Sciatic nerve (tissue), 2 donors: ENCODE measurements at places on chromosomes 1 and 21.
A peak's percentile ranks its signal among the peaks of the same experiment; 100 is the strongest.

- no peak for DNase-seq
Measured at GRCh38 chr21:31837618-31838390, 35.0 kb upstream of the HUNK start.

DNA sequence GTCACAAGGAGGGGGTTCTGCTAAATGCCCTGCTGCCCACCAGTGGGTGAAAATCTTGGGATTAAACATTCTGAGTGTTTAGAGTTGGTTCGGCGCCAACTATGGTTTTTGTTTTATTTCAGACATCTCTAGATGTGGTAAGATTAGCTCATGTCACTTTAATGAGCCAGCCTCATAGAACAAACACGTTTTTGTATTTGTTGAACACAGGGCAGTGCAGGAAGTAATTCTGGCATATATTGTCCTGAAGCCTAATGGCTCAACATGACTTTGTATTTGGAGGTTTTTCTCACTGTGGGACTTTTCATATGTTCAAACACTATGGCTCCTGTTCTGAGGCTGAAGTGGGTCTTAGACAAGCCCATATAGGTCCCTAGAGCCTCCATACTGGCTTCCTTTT lies 107.8 kb downstream of the NGF start:
- DNase-seq, result no peak

- DNase-seq, result no peak
Measured at GRCh38 chr1:28811766-28812668, at the start of gene OPRD1. OPRD1 (plus strand) TSS chr1:28812170; CDS start chr1:28812384, 214 bp downstream.

DNA sequence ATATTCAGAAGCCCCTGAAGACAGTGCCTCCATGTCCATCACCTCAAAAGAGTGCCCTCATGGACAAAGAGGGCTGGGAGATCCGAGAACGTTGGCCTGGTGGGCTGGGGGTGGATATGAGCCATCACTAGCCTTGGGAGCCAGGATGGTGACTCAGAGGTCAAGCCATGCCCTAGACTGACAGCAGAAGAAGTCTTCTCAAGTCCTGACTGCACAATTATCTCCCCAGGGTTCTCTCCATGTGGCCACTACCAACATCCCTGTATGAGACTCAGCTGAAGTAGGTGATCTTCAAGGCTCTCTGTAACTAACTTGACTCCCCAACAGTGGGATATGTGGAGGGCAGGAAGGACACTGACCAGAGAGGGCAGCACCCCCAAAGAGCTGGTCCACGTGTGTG lies 7.1 kb upstream of the USF1 start:
- DNase-seq, result no peak

DNA sequence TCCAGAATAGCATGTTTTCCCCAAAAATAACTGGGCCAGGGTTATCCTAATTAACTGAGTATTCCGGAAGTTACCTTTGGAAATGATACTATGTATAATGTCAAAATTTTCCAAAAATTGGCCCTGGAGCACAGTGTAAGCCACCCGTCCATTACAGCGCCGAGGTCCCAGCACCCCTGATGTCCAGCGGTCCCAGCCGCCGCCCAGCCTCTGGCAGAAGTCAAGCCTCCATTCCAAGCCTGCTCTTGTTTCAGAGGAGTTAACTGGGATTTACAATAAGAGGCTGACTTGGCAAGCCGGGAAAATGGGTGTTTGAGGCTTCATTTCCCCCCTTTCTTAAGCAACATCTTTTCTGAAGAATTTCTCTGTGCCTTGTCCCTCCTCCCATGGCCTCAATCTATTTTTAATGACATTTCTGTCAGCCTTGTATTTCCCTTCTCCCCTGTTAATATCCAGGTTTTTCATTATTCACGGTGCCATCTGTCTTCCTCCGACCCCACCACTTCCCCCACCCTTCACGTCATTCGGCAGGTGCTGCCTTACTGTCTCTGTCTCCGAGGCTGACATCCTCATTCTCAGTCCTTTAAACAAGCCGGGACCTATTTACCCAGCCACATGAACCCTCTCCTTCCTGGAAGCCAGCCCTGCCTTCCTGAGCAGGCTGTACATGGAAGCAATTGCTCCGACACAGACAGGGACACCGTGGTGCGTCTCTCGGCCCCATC lies 490.9 kb downstream of the NPHP4 start:
- DNase-seq, result no peak

GRCh38 chr1:67957066-67957465 lies 93.4 kb downstream of the DIRAS3 start:
- DNase-seq, result no peak

GRCh38 chr21:37855647-37856625 lies 60.3 kb downstream of the KCNJ6 start:
- DNase-seq, result no peak

GRCh38 chr21:29145354-29145782 lies 14.9 kb downstream of the MAP3K7CL start:
- DNase-seq, result no peak

DNA sequence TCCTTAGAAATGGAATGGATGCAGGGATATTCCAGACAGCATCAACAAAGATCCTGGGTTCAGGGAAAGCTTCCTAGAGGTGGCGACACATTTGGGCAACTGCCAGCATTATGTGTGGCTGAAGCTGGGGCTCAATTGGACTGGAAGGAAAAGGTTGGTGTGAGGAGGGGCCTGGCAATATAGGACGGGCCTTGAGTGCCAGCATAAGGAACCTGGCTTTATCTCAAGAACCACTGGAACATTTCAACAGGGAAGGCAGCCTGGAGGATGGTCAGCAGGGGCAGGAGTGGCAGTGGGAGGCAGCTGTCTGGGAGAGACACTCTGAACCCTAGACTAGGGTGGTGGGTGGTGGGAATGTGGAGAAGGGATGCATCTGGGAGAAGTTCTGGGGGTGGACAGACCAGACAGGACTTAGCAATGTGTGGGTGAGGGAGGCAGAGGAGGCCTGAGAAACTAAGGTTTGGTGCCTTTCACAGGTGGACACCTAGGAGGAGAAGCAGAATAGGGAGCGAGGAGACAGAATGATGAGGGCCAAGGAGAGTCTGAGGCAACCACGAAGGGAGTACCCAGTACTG lies 3.5 kb downstream of the SH3BGRL3 start:
- no peak for DNase-seq

DNA sequence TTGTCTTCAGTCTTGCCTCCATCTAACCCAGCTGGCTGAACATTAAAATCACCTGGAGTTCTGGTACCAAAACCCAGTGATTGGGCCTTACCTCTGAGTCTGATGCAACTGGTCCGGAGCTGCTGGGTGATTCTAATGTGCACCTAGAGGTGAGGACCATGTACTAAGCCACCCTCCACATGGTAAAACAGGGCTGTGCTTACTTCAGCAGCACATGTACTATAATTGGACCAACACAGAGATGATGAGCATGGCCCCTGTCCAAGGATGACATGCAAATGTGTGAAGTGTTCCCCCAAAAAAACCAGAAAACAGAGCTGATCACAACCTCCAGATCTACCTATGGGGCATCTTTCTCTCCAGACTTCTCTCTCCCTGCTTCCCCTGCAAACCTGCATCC lies 37.0 kb downstream of the ELK4 start:
- no peak for DNase-seq

DNA sequence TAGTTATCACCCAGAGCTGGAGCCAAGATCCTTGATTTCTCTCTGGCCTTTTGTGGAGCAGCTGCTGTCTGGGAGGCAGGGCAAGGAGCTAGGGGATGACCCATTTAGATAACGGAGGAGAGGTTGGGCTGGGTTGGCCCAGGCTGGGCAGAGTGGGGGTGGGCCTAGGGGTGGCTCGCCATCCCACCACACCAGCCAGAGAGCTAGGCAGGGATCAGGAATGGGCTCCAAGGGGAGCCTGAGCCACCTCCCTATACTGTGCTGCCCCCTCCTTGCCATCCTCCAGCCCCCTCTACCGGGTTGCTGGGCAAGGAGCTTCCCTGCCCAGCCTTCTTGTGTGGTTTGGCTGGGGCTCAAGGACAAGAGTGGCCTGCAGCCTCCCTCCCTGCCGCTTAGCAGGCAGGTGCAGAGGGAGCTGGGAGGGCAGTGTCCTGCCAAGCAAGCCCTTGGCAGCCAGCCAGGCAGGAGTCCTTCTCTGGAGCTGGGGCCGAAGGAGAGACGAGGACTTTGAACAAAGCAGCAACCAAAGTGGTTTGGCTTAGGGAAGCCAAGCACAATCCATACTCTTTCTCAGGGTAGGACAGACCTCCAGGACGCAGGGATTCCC lies 4.1 kb downstream of the NUAK2 start:
- peak; percentile 71 for DNase-seq

- no peak for DNase-seq
Measured at GRCh38 chr1:205990226-205990625, 13.0 kb downstream of the RAB7B start.

DNA sequence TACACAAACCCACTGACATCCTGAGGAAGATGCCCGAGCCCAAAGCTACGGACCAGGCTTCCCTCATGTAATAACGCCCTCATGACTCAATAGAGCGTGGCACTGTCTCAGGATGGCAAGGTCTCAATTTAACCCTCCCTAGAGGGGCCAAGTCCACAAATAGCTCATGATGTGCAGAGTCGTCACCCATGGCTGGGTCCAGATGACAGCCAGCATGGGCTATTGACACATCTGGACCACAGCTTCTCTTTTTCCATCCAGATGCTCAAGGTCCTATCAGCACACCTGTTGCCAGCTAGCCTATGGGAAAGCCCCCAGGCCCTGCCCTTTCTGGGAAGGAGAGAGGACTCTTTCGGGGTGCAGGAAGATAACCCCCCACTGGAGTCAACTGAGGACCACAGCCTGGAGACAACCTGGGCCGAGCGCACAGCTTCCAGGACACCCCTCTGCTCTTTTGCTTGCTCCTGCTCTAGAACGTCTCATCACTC lies 2.8 kb downstream of the LAPTM5 start:
- no peak for DNase-seq

- no peak for DNase-seq
Measured at GRCh38 chr1:20821466-20821865, 34.4 kb upstream of the HP1BP3 start.

DNA sequence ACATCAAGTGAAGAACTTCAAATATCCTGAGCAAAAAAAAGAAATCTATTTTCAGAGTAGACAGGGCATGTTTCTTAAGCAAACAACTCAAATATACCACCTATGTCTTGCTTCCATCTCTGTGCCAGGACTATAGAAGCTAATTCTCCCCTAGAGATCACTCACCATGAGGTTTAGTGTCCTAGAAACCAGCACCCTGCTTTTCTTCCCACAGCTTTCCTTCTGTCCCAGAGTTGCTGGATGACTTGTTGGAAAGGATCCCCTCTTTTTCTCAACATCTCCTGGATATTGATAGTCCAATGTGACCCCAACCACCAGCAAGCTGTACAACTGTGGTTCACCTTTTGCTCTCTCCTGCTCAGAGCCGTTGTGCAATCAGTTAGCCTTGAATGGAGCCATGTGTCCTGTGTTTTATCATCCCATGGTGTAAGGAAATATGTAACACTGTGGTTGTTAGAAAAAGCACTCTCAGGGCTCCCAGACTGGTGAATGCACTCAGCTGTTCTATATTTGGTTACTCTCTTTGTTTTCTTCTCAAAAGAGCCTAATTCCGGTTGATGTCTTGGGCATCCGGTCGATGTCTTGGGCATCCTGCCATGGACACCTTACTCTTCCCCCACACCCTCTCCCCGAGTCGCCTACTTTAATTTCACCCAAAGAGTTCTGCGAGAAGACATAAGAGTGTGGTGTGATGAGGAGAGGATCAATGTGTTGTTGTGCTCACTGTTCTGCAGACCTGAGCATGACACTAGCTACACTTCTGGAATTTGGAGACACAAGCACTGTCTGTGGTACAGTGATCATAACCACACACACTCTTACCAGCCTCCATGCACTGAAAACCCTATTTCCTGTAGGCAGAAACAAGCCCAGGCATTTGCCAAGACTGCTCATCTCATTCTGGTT lies 1.7 kb downstream of the TNFSF4 start:
- DNase-seq, result no peak

DNA sequence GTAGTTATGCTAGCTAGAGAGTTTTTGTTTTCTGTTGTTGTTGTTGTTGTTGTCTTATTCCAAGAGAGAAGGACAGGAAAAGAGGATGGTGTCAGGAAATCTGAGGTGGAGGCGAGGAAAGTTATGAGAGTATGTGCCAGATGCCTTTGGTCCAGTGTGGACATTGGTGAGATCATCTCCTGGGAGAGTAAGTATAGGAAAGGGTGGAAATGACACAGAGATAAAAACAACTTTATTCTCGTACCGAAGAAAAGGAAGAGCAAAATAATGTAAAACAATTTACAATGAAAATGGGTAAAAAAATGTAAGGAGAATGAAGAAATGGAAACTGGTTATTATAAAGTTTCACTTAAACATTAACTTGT lies 97.4 kb upstream of the ADGRL2 start:
- no peak for DNase-seq

DNA sequence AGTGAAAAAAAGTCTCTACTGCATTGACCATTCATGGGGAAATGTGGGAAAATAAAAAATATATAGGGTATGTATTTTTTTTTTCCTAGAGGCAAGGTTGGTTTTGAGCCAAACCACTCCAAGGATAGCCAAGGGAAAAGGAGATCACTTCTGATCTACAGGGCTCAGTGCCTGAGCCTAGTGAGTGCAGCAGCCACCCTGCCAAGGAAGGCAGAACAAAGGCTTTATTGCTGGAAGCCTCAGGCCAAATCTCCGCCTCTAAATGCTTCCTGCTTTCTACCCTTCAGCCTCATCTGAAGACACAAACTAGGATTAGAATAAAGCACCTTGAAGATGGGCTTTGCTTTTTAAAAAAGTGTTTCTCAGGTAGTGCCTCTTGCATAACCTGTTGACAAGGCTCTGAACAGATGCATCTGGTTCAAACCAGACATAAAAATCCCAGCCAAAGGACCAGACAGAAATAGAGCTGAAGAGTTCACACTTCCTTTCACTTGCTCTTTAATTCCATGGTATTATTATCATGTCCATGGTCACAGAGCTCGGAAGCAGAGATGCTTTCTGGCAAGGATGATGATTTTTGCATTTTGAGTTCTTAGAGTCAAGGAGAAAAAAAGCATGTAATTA lies 10.5 kb downstream of the C1orf115 start:
- no peak for DNase-seq

DNA sequence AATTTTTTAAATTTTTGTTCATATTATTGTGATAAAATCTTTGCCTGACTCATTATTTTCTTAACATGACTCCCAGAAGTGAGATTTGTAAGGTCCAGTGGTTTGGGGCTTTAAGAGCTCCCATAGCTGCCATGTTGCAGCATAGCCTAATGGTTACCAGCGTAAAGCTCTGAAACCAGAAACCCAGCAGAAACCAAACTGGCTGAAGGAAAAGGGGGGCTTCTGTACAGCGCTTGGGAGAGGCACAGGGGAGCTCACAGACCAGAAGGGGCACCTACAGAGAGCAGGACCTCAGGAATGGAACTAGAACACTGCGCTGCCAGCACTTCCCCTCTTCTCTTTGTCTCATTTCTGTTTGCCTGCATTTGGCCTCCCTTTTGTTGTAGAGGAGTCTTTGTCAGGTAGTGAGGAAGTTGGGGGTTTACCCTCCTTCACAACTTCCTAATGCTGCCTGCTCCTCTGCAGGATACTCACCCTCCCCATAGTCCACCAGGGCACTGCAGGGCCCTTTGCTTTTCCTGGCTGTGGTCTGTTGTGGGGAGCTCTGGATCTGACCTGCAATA lies 2.6 kb upstream of the PYCR2 start:
- no peak for DNase-seq

GRCh38 chr1:25586181-25586588 lies 30.4 kb upstream of the MAN1C1 start:
- DNase-seq, result no peak
